ENCODE measurements at places on chromosomes 11 and 22. TPM values are rescaled to one million over a fixed set of nuclear protein-coding genes. Genes with fewer than 3 reads are reported as not detected.

DNA sequence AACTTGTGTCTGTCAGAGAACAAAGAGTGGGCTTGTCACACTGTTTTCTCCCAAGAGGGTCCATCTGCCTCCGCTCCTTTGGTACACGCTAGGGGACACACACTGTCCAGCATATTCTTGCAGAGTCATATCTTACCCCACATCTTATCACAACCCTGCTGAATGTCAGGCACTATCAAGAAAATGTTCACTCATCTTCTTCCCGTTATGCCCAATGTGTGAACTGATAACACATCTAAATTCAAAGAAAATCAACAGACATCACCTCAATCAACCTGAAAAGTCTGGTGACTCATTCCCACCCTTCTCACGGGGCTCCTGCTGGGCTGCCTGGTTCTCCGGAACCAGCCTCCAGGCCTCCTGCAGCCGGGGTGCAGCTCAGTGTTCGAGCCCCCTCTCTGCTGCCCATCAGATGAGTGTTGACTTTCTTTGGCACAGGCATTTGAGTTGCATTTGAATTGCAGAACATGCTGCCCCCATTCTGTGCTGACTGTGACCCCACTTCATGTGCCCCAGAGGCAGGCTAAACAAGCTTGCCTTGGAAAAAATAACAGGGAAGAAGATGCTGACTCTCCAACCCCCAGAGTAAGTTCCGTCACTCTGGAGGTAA, 19.4 kb downstream of the GRAP2 start:
- no peak for DNase-seq

DNA sequence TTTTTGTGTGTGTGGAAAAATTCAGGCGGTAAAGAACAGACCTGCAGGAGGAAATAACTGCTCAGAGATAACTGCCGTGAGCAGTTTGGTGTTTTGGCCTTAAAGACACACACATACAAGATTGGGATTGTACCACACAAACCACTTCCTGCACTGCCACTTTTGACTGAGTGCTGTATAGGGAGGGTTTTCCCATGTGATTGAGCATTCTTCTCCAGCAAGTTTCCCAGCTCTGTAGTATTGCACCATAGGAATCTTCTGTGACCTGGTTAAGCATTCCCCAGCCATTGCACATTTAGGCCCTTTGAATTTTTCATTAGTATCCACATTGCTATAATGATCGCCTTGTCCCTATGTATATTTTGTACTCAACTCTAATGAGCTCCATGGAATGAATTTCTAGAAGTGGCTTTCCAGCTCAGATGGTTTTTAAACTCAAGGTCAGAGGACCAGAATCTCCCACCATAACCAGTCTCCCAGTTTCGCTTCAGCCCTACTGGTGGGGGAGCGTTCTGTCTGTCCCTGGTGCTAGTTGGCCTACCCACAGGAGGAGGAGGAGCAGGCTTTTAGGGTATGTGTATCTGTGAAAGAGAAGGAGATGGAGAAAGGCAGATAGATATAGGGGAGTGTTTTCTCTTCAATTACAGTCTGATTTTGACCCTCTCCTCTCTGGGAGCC, 9.3 kb downstream of the CD82 start:
- DNase-seq, result no peak

- DNase-seq, result peak; percentile 37
Measured at GRCh38 chr11:129766898-129767604, 48.6 kb upstream of the TMEM45B start.

DNA sequence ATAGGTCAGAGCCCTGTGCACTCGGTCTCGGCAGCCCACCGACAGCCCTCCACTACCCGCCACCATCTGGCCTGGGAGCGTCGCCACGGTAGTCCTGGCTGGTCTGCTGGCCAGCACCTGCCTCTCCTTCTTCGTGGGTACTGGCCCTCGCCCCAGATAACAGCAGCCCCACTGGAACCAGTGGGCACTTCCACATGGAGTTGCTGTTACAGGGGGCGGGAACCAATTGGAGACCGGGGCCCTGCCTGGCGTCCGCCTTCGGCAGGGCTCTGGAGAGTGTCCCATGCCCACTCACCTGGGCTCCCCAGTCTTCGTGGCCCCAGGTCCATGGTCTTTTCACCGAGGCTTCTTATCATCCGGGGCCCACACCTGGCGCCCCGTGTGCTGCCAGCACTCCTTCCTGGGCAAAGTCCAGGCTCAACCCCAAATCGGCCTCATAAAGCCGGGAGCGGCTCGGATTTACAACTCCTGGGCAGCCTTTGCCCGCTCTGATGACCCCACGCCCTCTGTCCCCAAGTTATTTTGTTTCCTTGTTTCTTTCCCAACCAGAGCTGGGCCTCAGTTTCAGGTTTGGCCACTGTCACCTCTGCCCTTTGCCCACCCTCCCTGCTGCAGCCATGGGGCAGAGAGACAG, 12.9 kb upstream of the EHD1 start:
- DNase-seq, result no peak

- peak; percentile 52 for DNase-seq
Measured at GRCh38 chr11:10407749-10408685, 47.0 kb upstream of the AMPD3 start.

DNA sequence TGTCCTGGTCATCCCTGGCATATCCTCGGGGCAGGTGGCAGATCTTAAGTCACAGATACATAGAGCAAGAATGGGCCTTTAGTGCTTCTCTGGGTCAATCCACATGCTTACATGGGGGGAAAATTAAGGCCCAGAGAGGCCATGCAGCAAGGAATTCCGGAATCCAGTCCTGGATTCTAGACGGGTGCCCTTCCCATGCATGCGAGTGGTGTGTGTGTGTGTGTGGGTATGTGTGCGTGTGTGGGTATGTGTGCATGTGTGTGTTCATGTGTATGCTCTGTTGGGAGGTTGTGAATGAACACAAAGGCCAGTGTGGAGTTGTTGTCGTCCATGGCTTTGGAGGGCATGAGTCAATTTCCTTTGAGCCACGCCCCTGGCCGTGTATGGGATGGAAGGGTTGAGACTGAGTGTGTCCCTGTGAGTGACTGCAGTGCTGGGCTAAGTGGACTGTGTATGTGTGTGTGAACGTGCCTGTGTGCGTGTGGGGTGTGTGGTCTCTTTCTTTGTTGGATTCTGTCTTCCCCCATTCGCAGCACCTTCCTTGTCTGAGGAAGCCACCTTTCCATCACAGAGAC, 33.4 kb upstream of the EIF3D start:
- DNase-seq, result no peak

DNA sequence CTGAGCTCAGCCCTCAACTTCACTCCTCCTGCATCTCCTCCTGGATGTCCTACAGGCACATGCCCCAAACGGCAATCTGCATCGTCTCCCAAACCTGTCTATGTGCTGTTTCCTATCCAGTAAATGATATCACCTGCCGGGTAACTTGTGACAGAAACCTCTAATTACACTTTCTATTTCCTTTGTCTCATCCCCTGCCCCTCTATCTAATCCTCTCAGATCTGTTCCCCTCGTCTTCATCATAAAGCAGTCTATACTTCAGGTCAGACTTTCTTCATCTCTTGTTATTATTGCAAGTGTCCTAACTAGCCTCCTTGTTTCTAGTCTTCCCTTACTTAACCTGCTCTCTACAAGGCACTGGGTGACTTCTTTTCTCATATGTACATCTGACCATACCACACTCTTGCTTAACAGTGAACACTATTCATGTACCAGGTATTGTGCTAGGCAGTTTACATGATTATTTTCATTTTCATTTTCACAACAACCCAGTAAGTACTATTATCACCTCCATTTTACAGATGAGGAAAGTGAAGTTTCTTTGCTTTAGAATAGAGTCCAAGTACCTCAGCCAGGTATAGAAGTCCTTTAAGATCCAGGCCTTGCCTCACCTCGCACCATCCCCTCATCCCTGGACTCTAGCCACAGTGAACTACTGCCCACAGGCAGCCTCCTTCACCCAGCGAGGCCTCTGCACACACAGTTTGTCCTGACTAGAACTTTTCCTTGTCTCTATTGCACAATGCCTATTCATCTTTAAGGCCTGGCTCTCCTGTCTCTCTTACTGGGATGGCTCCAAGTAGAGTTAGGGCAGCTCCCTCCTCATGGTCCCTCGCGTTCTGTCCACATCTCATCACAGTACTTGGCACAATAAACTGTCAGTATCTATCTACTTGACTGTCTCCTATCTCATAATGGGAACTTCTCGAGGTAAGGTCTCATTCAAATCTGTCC, 22.1 kb upstream of the UCP3 start:
- DNase-seq, result no peak

DNA sequence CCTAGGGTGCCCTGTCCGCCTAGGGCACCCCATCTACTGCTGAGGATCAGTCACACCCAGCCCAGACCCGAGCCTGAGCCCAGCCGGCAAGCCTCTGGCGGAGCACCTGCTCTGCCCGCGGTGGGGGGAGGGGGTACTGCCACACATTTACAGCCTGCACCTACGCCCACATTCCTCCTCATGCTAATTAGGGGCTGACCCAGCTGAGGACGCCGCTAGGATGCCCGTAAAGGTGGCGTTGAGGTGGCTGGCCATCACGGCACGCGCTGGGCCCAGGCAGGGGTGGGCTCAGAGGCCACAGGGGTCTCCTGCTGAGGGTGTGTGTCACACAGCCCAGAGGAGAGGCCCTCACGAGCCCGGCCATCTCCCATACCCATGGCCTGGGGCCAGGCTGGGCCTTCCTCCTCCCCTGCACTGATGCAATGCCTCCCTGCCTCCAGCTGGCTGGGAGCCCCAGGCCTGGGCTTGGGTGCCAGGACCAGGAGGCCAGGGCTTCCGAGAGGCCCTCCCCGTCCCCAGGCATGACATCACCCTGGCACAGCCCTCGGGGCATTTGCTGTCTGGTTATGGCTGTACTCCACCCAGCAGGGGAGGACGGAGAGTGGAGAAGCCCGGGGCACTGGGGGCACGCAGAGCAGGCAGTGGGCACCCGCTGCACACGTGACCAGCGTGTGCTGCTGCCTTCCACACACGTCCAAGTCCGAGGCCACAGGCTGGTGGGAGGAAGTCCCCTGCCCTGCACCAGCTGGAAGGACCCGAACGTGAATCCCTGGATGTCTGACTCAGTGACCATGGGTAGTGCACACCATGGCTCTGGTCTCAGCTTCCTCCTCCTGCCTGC, 12.7 kb downstream of the DUSP8 start:
- DNase-seq, result peak; percentile 92

- no peak for DNase-seq
Measured at GRCh38 chr11:77776455-77776854, 44.1 kb downstream of the RSF1 start.

GRCh38 chr11:112453601-112454577, 193.2 kb upstream of the PLET1 start:
- DNase-seq, result peak; percentile 53

GRCh38 chr11:82978422-82979099, 77.0 kb downstream of the DDIAS start:
- no peak for DNase-seq

- peak; percentile 99 for DNase-seq
Measured at GRCh38 chr11:65487467-65488272, 11.2 kb upstream of the MALAT1 start.

DNA sequence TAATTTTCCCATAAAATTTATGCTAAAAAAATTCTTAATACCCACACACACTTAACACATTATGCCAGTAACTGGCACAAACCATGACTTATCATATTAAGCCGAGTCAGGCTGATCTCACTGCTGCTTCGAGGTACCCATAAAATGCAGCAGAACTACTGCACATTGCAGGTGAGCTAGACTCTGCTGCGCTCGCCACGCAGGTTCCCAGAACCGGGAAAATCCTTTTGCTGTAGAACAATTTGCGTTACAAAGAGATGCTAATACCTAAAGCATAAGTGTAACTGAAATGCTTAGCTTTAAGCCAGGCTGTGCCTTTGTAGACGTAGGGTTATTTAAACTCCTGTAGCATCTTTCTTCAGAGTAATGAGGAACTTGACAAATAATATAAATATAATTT, 200.3 kb downstream of the MSANTD4 start:
- no peak for DNase-seq

GRCh38 chr22:44870021-44870420, 117.6 kb downstream of the ARHGAP8 start:
- no peak for DNase-seq

DNA sequence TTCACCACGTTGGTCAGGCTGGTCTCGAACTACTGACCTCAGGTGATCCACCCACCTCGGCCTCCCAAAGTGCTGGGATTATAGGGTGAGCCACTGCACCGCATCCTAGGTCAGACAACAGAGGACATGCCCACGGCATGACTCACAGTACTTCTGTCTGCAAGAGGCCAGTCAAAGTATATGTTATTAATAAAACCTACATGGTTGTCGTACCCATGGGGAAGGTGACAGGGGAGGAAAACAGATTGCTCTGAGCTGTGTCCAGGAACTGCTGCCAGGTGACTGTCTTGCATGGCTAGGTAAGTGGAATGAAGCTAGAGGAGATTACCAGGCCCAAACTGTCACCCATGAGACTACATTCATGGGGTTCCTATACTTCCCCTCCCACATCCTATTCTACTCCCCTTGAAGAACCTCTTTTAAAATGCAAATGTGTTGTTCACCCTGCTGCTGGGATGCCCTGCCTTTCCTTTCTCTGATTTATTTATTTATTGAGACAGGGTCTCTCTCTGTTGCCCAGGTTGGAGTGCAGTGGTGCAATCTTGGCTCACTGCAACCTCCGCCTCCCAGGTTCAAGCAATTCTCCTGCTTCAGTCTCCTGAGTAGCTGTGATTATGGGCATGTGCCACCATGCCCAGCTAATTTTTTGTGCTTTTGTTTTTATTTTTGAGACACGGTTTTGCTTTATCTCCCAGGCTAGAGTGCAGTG, 2.0 kb upstream of the NLRX1 start:
- no peak for DNase-seq

The PLAAT4 gene
- total RNA-seq, result 14.2 TPM

The PLA2G3 gene
- 0.68 TPM for total RNA-seq

The OR8D4 gene
- total RNA-seq, result 5.6 TPM

The PIH1D2 gene
- total RNA-seq, result 59.5 TPM

The SIAE gene
- total RNA-seq, result 14.5 TPM

The CALCA gene
- not detected for total RNA-seq

The OR8H2 gene
- total RNA-seq, result not detected

The MS4A8 gene
- 0.43 TPM for total RNA-seq

The OR8A1 gene
- total RNA-seq, result 0.31 TPM

The CCDC88B gene
- total RNA-seq, result 16.6 TPM

The SYT8 gene
- 1.7 TPM for total RNA-seq

The CCDC15 gene
- 15.1 TPM for total RNA-seq
